Activated T-cell treated with anti-CD3 and anti-CD28 coated beads for 24 hours (primary cell): ENCODE measurements at places on chromosomes 12 and 14.

GRCh38 chr14:64680714-64681065 is 23.5 kb upstream of the PLEKHG3 start:
- DNase-seq, result no peak

DNA sequence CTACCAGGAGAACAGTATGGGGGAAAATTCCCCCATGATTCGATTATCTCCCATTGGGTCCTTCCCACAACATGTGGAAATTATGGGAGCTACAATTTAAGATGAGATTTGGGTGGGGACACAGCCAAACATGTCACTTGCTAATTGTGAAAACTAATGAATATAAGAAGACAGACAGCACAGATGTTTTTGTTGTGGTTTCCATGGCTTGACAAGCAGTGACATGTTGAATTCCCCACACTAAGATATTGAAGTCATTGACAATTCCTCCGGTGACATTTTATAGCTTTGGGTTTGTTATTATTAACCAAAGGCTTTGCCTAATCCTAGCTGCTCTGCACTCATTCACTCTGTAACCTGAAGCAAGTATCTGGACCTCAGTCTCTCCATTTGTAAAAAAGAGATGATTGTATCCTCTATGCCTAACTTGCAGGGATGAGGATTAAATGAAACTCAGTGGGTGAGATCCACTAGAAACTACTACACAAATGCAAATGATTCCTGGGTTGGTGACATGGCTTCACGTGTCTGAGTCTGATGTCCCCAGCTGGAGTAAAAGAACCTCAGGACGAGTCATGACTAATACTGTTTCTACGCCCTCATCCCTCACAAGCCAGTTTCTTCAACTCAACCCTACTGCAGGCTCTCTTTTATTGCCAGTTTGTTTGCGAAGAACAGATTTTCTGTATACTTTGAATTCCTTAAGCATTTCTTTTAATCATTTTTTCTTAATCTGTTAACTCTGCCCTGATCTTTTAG is 71.6 kb downstream of the ASCL1 start:
- DNase-seq, result no peak

- DNase-seq, result no peak
Measured at GRCh38 chr12:56546680-56547079, 25.1 kb downstream of the RBMS2 start.

- DNase-seq, result no peak
Measured at GRCh38 chr14:87745507-87746118, 247.4 kb downstream of the GALC start.

DNA sequence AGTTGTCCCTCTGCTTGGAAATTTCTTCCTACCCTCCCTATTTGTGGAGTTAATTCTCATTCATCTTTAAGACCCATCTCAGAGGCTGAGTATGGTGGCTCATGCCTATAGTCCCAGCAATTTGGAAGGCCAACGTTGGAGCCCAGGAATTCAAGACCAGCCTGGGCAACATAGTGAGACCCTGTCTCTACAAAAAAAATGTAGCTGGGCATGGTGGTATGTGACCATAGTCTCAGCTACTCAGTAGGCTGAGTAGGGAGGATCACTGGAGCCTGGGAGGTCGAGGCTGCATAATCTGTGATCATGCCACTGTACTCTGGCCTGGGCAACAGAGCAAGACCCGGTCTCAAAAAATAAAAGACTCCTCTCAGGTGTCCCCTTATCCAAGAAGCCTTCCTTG is 125.1 kb downstream of the SUDS3 start:
- no peak for DNase-seq

- no peak for DNase-seq
Measured at GRCh38 chr14:52313462-52313861, 650 bp upstream of the PTGER2 start.

- DNase-seq, result no peak
Measured at GRCh38 chr12:12701457-12701856, 5.5 kb upstream of the GPR19 start.
